Activated naive CD8-positive, alpha-beta T cell treated with anti-CD3 and anti-CD28 coated beads, Interleukin-2, amount 50 U/mL, for 16 hours (primary cell): ENCODE measurements at places on chromosomes 1 and 21.

- no peak for DNase-seq
Observed at GRCh38 chr1:98306517-98307089, 354.9 kb upstream of the SNX7 start.

DNA sequence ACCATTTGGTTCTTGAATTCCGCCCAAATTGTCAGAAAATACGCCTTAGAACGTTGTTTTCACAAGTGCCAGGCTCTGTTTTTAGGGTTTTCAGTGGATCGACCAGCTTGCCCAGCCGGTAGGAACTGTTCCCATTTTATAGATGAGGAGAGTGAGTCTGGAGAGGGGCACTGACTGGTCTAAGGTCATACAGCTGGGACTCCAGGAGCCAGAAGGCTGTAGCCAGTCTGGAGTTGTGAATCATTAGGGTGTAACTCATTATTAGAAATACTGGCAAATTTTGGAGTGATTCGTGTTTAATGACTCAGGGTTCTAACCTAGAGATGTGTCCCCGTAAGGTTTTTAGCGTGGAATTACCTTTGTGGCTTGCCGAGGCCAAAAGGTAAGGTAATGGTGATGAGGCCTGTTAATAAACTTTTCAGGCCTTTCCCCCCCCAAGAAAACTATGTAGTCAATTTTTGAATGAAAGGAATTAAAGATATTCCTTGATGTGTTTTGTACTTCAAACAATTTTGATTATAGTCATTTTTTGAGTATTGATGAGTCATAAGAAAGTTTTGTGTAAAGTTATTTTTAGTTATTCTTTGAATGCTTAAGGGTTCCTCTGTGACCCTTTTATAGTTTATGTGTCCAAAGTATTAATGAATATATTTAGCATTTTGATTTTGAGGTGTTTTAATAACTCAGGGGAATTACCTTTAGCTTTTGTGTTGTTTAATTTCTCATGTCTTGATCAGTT, 2.1 kb downstream of the DYRK1A start:
- DNase-seq = no peak

DNA sequence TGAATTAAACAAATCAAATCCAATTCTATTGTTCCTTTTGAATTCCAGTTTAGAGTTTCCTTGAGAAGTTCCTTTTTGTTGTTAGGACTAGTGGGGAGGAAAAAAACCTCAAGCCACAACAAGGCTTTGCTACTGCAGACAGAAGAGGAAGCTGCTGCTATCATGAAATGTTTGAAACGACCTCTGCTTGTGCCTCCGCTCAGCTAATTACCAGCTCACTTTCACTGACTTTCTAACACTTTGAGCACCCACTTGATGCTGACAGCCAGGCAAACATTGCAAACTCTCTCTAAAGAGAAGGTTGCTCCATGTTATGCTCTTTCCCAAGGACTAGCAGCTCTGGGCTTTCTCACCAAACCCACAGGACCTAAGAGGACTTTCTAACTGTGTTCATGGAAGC, 203.9 kb upstream of the PROX1 start:
- no peak for DNase-seq

- no peak for DNase-seq
Observed at GRCh38 chr21:35682904-35683549, 377.3 kb downstream of the SETD4 start.

DNA sequence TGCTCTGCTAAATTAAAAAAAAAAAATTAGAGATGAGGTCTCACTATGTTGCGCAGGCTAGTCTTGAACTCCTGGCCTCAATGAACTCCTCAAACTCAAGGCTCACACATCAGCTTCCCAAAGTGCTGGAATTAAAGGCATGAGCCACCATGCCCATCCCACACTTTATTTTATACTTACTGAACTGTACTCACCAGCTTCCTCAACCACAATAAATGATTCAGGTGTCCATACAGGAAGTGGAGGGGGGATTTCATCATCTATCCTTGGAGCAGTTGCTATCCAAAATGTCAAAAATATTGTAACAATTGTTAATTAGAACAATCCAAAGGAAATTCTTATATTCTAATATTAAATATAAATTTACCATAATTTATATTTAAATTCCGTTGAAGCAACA, 22.4 kb upstream of the RSBN1 start:
- no peak for DNase-seq

- no peak for DNase-seq
Observed at GRCh38 chr1:235500971-235501540, 3.2 kb downstream of the B3GALNT2 start.

- no peak for DNase-seq
Observed at GRCh38 chr1:209705033-209705598, 470 bp downstream of the HSD11B1 start.
